ENCODE measurements at places on chromosomes 13 and 19. TPM values are rescaled to one million over a fixed set of nuclear protein-coding genes. Genes with fewer than 3 reads are reported as not detected.

DNA sequence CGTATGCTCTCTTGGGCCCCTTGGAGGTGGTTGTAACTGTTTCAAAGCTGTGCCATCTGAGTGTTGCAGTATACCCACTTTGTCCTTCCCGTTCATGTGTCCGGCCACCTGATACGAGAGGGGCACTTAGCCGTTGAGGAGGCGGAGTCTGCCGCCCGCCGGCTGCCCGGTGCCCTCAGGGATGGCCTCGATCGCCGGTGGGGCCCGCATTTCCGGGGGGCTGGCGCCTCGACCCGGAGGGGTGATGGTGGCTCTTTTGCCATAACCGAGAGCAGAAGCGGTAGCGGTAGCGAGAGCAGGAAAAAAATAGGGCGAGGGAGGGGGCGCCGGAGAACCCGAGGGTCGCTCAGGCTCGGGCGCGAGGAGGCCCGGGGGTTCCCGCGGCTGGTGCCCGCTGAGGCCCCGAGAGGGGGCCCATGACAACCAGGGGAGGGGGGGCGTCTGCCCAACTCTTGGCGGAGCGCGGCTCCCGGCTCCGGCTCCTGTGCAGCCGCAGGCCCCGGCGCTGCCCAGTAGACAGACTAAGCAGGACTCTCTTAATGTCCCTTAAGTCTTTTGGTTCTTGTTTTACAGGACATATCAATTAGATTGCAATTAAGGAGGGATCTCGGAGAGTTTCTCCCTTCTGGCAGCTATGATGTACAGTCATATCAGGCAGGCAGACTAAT is 342.7 kb upstream of the SGCG start:
- no peak for DNase-seq

The SYCN gene
- total RNA-seq: not detected

GRCh38 chr13:50453188-50453587 is 390.3 kb downstream of the DLEU7 start:
- DNase-seq: no peak

The REEP6 gene
- total RNA-seq: 1.1 TPM

- DNase-seq: no peak
Observed at GRCh38 chr19:54536956-54537355, 34.3 kb downstream of the LAIR2 start.

DNA sequence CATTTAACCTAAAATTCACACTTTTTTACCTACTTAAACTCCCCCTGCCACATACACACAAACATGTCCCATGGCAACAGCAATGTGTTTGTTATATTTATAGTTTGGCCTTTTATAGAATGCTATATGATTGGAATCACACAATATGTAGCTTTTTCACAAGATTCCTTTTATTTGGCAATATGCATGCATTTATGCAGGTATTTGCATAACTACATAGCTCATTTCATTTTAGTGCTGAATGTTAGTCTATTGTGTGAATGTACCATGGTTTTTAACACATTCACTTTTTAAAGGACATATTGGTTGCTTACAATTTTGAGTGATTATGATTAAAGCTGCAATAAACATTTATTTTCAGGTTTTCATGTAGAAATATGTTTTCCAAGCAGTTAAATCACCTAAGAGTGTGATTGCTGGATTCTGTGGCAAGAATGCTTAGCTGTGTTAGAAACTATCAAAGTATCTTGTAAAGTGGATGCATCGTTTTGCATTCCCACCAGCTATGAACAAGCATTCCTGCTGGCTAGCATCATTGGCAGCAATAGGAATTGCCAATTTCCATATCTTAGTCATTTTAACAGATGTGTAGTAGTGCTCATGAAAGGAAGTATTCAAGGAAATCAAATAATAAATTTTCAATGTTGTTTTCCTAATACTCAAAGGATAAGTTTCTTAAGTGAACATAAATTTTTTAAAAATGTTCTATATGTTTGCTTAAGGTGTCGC is 557.0 kb downstream of the SLITRK1 start:
- DNase-seq: no peak

GRCh38 chr13:20546556-20546955 is 20.4 kb upstream of the IFT88 start:
- no peak for DNase-seq

The ICAM5 gene
- 0.38 TPM for total RNA-seq

The SLC6A16 gene
- total RNA-seq: 0.92 TPM

The EFNA2 gene
- not detected for total RNA-seq

DNA sequence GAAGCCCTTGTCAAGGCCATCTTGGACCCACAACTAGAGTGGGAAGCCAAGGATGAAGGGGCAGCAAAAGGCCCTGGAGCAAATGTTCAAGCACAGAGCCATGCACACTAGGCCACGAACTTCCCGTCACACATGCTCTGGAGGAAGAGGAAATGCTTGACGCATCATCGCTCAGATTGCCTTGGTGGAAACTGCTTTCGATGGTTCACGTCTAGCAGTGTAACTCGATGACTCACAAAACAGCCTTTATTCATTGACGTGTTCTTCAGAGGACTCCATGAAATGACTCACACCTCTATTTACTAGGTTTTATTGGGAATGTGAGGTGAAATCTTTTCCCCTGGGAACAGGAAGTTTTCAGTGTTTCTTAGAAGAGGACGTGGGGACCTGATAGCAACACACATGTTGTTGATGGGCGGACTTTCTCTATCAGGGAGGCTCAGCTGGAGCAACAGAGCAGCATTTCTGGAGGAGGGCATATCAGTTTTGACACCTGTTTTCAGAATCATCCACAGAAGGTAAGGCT is 79.8 kb upstream of the FLT1 start:
- DNase-seq: no peak

- DNase-seq: no peak
Observed at GRCh38 chr13:80083081-80083852, 257.7 kb downstream of the SPRY2 start.

All from Right ventricle myocardium inferior (tissue), 1 donor.